ENCODE measurements at places on chromosomes 3 and 15.

GRCh38 chr3:165125836-165126235 is 47.5 kb upstream of the SI start:
- DNase-seq: no peak

DNA sequence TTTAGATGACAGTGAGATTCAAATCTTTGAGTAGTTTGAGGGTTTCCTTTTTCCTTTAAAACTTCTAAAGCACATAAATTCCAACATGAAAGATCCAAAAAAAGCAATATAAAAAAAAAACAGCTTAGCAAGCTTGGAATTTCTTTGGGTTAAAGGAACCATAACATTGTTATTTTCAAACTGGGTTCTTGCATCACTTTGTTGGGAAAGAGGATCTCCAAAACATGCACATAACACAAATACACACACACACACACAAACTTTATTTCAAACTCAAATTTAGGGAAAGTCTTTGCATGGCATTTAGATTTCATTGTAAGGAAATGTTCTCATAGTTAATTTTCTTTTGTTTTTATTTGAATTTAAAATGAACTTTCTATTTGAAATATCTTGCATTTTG is 79.2 kb upstream of the COL8A1 start:
- DNase-seq: no peak

DNA sequence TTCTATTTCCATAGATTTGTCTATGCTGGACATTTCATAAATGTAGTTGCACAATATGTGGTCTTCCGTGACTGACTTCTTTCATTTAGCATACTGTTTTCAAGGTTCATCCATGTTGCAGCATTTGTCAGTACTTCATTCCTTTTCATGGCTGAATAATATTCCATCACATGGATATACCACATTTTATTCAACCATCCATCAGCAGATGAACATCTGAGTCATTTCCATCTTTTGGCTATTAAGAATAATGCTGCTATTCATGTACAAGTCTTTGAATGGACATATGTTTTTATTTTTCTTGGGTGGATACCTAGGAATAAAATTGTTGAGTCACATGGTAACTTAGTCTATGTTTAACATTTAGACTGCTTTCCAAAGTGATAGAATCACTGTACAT is 99.3 kb upstream of the RAD18 start:
- no peak for DNase-seq

- DNase-seq: no peak
Measured at GRCh38 chr3:11136116-11136515, 18.2 kb upstream of the HRH1 start.

- no peak for DNase-seq
Measured at GRCh38 chr3:53242155-53242554, 13.7 kb downstream of the TKT start.

GRCh38 chr3:188834349-188834748 is 337.4 kb upstream of the TPRG1 start:
- DNase-seq: no peak

DNA sequence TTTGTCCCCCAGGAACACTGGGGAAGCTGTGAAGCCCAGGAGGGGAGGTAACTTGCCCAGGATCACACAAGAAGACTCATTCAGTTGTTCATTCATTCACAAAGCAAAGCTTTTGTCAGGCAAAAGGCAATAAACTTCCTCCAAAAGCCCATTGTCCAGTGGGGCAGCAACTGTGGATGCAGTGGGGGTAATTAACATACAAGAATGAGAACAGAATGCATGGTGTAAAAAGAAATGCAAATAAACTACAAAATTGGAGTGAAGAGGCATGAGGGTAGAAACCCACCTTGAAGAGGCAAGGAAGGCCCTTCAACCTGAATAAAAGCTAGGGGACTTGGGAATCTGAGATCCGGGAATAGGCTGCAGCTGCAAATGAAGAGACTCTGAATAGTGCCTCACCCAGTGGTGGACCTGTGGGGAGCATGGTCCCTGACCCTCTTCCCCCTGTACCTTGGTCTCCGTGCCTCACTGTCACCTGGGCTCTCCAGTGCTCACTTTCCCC is 363.6 kb downstream of the CLSTN2 start:
- no peak for DNase-seq

GRCh38 chr3:197458179-197458707 is 97.5 kb downstream of the BDH1 start:
- DNase-seq: peak; percentile 64

DNA sequence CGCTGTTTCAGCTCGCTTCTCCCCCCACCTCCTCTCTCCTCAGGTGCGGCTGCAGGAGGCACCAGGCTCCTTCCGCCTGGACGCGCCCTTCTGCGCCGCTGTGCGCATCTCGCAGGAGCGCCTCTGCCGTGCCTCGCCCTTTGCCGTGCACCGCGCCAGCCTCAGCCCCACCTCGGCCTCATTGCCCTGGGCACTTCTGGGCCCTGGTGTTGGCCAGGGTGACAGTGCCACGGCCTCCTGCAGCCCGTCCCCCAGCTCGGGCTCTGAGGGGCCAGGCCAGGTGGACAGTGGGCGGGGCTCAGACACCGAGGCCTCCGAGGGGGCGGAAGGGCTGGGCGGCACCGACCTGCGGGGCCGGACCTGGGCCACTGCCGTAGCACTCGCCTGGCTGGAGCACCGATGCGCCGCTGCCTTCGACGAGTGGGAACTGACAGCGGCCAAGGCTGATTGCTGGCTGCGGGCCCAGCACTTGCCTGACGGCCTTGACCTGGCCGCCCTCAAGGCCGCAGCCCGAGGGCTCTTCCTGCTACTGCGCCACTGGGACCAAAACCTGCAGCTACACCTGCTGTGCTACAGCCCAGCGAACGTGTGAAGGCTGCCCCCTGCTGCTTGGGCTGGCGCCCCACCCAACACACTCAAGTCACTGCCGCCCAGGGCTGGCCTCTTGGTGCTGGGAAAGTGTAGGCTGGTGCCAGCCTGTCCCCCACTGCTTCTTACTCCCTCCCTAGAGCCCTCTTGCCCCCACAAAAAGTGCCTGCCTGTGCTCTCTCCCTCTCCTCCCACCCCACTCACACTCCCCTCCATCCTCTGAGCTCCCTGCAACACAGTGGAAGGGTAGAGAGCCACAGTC is 7.1 kb downstream of the ALG3 start:
- DNase-seq: no peak
